Pericardium fibroblast (primary cell): ENCODE measurements at places on chromosomes 4 and X. TPM values are rescaled to one million over a fixed set of nuclear protein-coding genes. Genes with fewer than 3 reads are reported as not detected.

Gene CORIN
- under 0.01 and 0.09 TPM in 2 replicates for total RNA-seq

Gene PCDH10
- total RNA-seq: 1.4 and 1.5 TPM in 2 replicates

Gene USP26
- total RNA-seq: not detected in 2 replicates

Gene PF4V1
- total RNA-seq: 0.94 TPM in 1 of 2 replicates, not detected in the other

Gene AREG
- 0.51 and 1.1 TPM in 2 replicates for total RNA-seq

Gene KCNIP4
- not detected in 2 replicates for total RNA-seq

Gene CXCL1
- total RNA-seq: 7.8 and 39.3 TPM in 2 replicates

Gene CDS1
- total RNA-seq: under 0.01 TPM in 1 of 2 replicates, not detected in the other

Gene TMPRSS11B
- not detected in 2 replicates for total RNA-seq

Gene TLR1
- total RNA-seq: 0.09 and 1.9 TPM in 2 replicates

Gene EDA2R
- 2.0 and 13.9 TPM in 2 replicates for total RNA-seq

Gene BEX1
- 3.2 TPM in 1 of 2 replicates, not detected in the other for total RNA-seq

Gene IBSP
- not detected in 2 replicates for total RNA-seq

Gene UGT2B10
- total RNA-seq: not detected in 2 replicates

Gene BRS3
- total RNA-seq: not detected in 2 replicates

Gene IL13RA1
- 32.4 and 50.4 TPM in 2 replicates for total RNA-seq

Gene RHOXF2B
- under 0.01 TPM in 1 of 2 replicates, not detected in the other for total RNA-seq

Gene PIGA
- 3.9 and 5.0 TPM in 2 replicates for total RNA-seq

Gene FTHL17
- total RNA-seq: not detected in 2 replicates

Gene MTCP1
- 0.26 and 1.6 TPM in 2 replicates for total RNA-seq

Gene UGT2A1
- not detected in 2 replicates for total RNA-seq

Gene MAP9
- 8.1 and 11.2 TPM in 2 replicates for total RNA-seq

Gene RIPPLY1
- total RNA-seq: not detected in 2 replicates

Gene TBX22
- total RNA-seq: 0.12 TPM in 1 of 2 replicates, not detected in the other

Gene TSPAN5
- 42.0 and 43.2 TPM in 2 replicates for total RNA-seq
